ENCODE measurements at places on chromosomes 2 and 18.

DNA sequence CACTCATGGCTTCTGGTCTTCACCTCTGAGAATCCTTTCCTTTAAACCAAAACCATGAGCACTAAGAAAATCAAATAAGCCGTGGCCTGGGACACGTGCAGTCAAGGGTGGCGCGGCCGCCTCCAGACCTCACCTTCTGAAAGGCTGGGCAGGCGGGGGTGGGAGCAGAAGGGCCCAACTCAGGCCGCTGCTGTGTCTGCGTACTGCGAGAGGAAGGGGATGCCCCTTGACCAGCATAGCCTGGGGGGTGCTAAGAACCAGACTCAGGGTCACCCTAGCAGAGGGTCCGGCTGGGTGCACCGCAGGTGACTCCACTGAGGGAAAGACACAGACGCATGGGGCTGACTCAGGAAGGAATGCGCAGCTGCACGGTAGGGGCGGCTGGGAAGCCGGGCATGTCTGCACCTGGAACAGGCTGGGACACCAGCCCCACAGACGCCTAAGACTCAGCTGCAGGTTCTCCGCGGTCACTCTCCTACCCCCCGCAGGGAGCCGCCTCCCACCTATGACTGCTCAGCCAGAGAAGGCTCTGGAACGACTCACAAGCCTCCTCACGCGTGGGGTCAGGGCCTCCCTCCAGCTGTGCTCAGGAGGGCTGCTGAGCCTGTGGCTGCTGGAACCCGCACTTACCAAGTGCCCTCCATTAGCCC lies 432.4 kb upstream of the MYT1L start:
- no peak for DNase-seq

DNA sequence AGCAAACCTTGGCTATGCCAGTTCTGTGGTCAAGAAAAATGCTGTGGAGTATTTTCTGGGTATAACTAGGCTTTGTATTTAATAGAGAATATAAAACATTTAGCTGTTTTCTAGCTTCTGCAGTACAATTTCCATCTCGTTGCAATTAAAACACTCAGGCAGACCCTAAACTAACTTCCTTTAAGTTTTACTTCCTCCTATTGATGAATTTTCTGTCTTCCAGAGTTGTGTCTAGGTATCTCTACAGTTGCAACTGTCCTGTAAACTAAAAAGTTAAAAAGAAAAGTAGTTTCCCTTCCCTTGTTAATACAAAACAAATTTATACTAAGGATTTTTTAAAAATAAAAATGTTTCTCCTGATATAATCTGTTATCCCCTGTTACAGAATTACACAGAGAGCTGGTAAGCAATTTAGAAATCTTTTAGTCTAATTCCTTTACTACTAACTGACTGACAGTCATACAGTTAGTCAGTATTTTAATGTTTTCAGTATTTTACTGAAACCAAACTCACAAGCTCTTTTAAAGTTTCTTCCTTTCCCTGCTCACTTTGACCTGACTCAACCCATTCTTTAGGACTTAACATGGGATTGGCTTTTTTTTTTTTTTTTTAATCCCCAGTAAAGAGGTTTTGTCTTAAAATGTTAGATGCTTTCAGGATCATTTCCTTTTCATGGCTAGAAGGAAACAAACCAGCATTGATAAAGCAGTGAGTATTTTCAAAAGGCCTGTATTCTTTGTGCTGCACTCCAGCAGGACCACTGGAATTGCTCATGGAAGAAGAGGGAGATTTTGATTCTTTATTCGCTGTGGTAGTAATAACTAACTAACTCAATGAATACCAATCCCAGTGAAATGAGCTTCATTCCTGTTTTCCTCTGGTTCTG lies 22.9 kb downstream of the ITGAV start:
- DNase-seq: no peak

- DNase-seq: no peak
These were observed 37.1 kb upstream of the UBE2E3 start for GRCh38 chr2:180943275-180943674.

DNA sequence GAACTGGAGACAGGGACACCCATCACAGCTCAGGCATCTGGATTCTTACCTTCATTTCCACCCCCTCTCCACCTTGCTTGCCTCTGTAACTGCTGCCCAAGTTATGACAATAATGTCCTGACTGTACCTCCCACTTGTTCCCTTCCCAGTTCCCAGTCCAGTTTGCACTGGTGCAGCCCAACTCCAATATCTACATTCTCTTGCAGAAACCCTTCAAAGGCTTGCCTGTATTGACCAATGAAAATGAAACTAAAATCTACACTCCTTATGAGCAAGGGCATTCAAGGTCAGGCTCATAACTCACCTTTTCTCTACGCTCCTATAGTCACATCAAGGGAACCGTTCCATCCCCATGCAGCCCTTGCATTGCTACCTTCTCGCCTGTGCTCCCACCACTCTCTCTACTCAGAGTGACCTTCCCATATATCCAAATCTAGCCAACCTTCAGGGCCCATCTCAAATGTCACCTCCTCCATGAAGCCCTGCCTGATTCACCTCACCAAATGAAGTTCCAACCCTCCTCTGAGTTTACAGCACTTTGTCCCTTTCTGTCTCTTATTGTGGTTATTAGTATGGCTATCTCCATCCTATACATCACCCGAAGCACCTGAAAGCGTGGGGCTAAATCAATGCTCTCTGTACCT lies 219.0 kb downstream of the ALPK2 start:
- no peak for DNase-seq

GRCh38 chr18:12652861-12653401 lies 5.0 kb downstream of the SPIRE1 start:
- DNase-seq: no peak

All from CD4-positive, alpha-beta T cell (primary cell).